ENCODE measurements at places on chromosomes 4 and X. TPM values are rescaled to one million over a fixed set of nuclear protein-coding genes. Genes with fewer than 3 reads are reported as not detected.

Gene HPGD
- 0.28 TPM for total RNA-seq

Gene FAM236B
- total RNA-seq = not detected

Gene HS6ST2
- not detected for total RNA-seq

Gene ABLIM2
- 1.5 TPM for total RNA-seq

Gene S100G
- total RNA-seq = not detected

Gene SHROOM2
- total RNA-seq = 0.19 TPM

Gene TRPC3
- under 0.01 TPM for total RNA-seq

Gene GRID2
- total RNA-seq = 0.58 TPM

Gene UGT2B10
- total RNA-seq = not detected

Gene GPR78
- total RNA-seq = 0.85 TPM

Gene INTU
- total RNA-seq = 3.1 TPM

Gene RNF212
- 1.7 TPM for total RNA-seq

Gene PNMA5
- not detected for total RNA-seq

Gene FREM3
- under 0.01 TPM for total RNA-seq

Gene SNCA
- total RNA-seq = 0.96 TPM

Gene SMARCA5
- total RNA-seq = 39.5 TPM

Gene NLGN4X
- total RNA-seq = under 0.01 TPM

Gene STPG2
- 0.56 TPM for total RNA-seq

Gene POLN
- 6.2 TPM for total RNA-seq

Gene CDS1
- under 0.01 TPM for total RNA-seq

Measured in regular cardiac myocyte (primary cell).